ENCODE measurements at places on chromosomes 2 and 18.

DNA sequence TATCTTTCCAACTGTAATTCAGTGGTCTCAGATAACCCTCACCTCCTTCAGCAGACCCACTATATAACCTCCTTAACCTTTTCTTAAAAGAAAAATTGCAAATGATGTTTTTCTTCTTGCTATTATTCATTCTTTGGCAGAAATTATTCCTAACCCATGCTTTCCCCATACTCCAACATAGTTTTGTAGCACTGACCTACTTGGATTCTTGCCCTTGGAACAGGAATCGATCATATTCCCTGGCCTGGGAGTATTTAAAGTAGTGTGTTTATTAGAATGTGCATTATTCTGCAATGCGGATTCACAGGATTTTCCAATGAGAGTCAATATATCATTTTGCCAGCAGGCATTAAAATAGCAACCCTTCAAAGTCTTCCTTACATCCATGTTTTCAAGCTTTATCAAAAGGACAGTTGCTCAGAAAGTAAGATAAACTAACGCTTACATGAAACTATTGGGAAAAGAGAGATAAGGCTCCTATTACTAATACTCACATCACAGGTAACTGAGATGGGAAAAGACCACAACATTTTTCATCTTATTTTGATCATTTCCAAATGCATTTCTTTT lies 37.4 kb downstream of the CHN1 start:
- DNase-seq = no peak

DNA sequence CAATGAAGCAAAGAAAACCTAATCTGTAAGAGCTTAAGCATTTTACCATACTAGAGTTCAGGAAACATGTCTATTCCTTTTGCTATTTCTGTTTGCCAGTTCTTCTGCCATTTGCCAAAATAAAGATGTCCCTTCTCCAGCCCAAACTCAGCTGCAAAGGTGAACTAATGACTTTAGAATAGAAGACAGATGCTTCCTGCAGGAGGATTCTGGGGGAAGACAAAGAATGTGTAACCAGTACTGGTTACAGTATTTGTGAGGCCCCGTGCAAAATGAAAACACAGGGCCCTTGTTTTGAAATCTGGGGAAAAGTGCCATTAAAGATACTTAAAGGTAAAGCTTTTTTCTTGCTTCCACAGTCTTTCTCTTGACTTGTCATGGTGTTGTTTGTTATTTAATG lies 34.3 kb upstream of the MTX2 start:
- DNase-seq = no peak

GRCh38 chr2:161594445-161594844 lies 29.8 kb upstream of the SLC4A10 start:
- no peak for DNase-seq

GRCh38 chr2:236802862-236803261 lies 233.2 kb downstream of the ACKR3 start:
- DNase-seq = no peak

DNA sequence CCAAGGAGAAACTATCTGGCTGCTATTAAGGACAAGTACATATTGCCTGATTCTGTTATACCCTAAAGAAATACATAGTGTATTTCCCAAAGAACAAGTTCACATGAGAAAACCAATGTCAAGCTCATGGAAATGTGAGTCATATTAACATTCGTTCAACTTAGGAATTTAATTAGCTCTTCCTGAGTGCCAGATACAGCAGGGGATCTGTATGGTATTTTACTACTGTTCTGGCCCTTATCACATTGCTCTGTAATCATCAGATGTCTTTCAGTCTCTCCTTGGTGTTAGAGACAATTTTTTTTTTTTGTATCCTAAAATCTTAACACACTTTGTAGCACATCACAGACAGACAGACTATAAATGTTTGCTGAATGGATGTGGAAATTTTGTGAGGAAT lies 395.0 kb upstream of the CRIM1 start:
- no peak for DNase-seq

DNA sequence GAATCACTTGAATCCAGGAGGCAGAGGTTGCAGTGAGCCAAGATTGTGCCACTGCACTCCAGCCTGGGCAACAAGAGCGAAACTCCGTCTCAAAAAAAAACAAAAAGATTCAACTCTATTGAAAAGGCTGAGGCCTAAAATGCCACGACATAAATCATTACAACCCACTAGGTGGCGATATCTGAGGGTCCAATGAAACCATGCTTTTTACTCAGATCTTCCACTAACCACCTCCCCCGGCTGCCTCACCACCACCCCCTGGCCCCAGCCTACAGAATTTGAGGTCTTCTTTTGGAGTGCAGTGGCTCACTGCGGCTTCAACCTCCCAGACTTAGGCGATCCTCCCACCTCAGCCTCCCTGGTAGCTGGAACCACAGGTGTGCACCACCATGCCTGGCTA lies 57.5 kb downstream of the AP1S3 start:
- DNase-seq = no peak

- DNase-seq = no peak
These were observed at the start of gene MXD1 for GRCh38 chr2:69914950-69915945. Gene MXD1 (plus strand): TSS chr2:69915109. CDS start chr2:69915331, 222 bp downstream.

GRCh38 chr2:68206793-68207192 lies 45.5 kb downstream of the PPP3R1 start:
- no peak for DNase-seq

DNA sequence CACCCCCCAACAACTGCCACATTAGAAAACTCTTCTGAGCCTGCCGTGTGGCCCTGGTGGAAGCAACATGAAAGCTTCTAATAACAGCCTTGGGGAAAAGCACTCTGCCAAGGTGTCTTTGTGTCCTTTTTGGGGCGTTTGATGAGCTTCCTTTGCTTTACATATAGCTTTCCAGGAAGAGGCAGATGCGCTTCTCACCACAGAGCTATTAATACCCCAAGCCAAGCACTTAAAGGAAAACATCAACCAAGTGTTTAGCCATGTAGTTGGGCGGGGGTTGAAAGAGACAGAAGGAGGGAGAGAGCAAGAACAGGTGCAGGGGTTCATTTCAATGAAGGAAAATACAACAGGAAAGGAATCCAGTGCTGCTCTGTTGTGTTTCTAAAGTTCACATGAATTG lies 176.1 kb downstream of the VAPA start:
- DNase-seq = no peak

GRCh38 chr2:41600460-41600859 lies 447.4 kb upstream of the PKDCC start:
- DNase-seq = no peak

GRCh38 chr2:240557808-240558207 lies at the start of gene ANKMY1:
Gene ANKMY1 (minus strand): TSS chr2:240557988. CDS start chr2:240557335, 653 bp downstream.
- no peak for DNase-seq

GRCh38 chr2:44233450-44234128 lies 41.7 kb upstream of the SLC3A1 start:
- DNase-seq = no peak

DNA sequence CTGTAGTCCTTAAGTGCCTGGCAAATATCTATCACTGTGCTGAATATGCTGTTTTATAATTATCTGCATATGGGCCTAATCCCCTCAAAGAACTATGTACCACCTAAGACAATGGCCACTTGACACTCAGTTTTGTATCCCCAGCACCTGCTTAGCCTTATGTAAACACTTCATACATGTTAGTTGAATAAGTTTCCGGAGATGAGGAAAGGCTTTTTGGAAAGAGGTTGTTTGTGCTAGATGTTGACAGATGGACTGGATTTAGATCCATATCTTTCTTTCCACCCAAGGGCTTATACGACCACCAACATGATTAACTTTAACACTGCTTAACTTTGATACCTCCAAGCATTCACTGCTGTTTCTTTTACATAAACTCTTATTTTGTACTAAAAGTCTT lies 63.3 kb downstream of the FAM228A start:
- no peak for DNase-seq

DNA sequence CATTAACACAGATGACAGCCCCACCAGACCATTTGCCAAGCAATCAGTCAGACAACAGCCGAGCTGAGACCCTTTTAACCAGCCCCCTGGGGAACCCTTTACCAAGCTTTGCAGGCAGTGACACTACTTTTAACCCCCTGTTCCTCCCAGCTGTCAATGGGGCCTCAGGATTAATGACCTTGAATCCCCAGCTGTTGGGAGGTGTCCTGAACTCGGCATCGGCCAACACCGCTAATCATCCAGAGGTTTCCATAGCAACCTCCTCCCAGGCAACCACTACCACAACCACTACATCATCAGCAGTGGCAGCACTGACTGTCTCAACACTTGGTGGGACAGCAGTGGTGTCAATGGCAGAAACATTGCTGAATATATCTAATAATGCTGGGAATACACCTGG lies 160.9 kb upstream of the EPC2 start:
- DNase-seq = no peak

Measured in stimulated activated CD4-positive, alpha-beta T cell treated with anti-CD3 and anti-CD28 coated beads, TNF-alpha, amount 100 ng/mL, for 1 hour (primary cell).